Bronchial epithelial cell (primary cell): ENCODE measurements at places on chromosomes 4 and X.
A peak's percentile ranks its signal among the peaks of the same experiment; 100 is the strongest.

GRCh38 chr4:141170671-141171070, 37.4 kb upstream of the RNF150 start:
- no peak for DNase-seq

GRCh38 chr4:46016306-46016705, 107.5 kb downstream of the GABRG1 start:
- DNase-seq, result no peak

GRCh38 chr4:2407991-2408342, 10.5 kb downstream of the ZFYVE28 start:
- no peak for DNase-seq

- no peak for DNase-seq
Observed at GRCh38 chr4:66059136-66059535, 388.8 kb upstream of the EPHA5 start.

- no peak for DNase-seq
Observed at GRCh38 chrX:112087545-112087944, 5.0 kb upstream of the TRPC5 start.

DNA sequence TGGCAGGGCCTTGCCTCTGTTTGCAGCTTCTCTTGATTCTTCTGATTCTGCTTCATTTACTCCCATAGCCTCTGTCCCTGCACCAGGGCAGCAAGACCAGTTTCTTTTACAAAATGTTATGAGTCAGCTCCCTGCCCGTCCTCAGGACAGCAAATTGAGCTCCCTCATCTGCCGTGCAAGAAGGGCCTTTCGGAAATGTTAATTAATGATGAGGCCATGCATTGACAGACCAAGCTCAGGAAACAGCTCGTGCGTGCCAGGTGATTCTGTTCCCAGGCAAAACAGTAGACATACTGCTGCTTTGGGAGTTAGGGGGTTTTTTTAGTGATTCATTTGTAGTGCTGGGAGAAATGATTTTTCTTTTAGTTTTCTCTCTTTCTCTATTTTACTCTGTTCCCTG, 231.7 kb downstream of the FBXW7 start:
- DNase-seq, result peak; percentile 44

GRCh38 chrX:15804563-15804962, 14.3 kb downstream of the ZRSR2 start:
- DNase-seq, result no peak

DNA sequence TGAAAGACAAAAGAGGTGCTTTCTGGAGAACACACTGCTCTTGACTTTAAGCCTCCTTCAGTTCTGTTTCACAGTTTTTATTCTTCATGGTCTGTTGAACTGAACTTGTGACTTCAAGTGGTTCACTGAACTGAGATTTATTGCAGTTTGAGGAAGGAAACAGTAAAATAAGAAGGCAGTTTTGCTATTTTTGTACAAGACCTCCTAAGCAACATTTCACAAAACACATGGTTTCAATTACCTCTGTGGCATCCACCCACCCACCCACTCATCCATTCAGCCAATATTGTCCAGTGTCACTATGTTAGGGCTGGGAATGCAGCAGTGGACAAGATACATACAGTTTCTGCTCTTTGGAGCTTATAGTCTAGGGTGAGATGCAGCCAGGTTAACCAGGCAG, 131.3 kb downstream of the IL1RAPL2 start:
- DNase-seq, result no peak

- peak; percentile 34 for DNase-seq
Observed at GRCh38 chr4:74157154-74157553, 764 bp upstream of the MTHFD2L start.

- DNase-seq, result no peak
Observed at GRCh38 chr4:1720163-1720983, 750 bp downstream of the TMEM129 start.

- peak; percentile 84 for DNase-seq
Observed at GRCh38 chrX:39907964-39908661, 189.6 kb downstream of the BCOR start.

DNA sequence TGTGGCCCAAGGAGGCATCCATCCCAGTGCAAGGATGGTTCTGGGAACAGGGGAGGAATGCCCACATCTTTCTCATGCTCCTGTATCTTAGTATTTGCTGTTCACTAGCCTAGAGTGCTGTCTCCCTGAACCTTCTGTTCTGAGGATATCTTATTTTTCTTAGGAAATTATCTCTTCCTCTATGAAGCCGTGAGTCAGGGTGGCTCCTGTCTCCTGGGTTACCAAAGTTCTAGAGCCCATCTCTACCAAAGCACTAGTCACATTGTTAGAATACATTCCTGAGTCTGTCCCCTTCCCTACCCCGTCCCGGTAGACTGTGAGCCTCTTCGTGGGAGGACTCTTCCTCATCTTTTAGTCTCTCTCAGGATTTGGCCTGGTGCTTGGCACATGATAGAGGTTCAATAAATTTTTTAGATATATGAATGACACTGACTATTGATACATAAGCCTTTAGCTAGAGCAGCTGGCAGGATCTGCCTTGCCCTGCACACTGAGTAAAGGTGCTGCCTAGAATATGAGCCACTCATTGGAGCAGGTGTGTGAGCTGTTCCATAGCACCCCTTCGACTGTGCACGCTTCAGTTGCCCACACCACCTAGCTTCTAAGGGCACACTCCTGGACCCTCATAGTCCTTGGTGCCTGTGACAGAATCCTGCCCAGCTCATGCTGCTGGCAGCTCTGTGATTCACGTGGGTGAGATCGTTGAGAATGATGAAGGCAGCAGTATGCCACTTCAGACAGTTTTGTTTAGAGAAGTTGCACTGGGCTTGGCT, 13.3 kb downstream of the CXCR3 start:
- DNase-seq, result no peak

DNA sequence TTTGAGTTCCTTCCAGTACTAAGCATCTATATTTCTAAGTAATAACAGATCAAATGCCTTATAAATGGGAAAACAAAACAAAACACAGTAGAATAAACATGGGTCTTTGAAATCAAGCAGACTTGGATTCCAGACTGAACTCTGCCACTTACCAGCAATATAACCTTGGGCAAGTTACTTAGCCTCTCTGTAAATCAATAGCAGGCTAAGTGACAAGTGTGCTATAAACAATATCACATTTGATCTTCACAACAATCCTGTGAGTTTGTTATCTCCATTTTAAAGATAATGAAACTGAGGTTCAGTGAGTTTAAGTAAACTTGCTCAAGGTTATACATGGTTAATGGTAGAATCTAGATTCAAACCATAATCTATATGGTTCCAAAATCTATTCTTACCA, 165.8 kb downstream of the GPC3 start:
- no peak for DNase-seq

DNA sequence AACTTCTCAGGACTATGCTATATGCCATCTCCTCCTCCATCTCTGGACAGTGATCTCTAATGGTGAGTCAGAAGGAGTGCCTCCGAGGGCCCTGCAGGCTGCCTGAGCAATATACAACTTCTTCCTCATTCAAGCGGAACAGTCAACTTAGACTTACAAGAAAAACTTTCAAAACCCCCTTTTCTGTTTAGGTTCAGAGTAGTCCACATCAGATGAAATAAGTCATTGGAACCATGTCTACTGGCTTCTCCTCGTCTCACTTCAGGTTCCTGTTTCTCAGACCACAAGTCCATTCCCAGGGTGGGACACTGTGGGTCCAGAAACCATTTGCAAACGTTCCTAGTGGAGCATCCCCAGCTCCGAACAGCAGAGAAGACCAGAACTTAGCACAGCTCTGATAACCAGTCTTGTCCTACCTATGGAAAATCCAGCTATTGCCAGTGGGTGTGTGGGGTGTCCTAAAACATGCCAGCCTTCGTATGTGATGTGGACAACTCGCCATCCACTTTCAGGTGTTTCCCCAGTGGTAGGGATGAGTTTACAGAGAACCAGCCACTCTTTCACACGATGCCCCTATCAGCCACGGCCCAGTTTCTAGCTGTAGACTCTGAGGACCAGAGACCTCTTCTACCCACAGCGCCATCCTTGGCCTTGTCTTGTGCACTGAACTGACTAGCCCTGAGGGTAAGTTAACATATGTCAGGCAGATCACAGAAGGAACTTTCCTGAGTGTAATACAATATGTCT, 32.7 kb upstream of the NKRF start:
- DNase-seq, result peak; percentile 4

- DNase-seq, result no peak
Observed at GRCh38 chr4:48032721-48033120, 16.1 kb downstream of the NIPAL1 start.

- DNase-seq, result no peak
Observed at GRCh38 chrX:118216087-118216486, 99.5 kb upstream of the KLHL13 start.

DNA sequence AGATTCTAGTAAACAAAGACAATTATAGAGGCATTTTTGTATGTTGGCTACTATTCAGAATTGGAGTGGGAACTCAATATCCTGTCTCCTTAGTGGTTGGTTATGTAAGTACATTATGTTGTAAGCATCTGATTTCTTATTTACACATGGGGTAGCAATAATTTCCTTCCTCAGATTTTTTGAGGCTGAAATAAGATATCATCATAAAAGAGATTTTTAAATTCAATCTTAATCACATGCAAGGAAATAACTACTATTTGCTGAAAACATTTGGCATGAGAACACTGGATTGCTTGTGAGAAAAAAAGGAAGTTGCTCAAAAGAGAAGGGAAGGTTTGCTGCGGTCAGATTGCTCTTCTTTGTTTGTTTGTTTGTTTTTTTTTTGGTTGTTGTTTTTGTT, 437.7 kb upstream of the HS3ST1 start:
- no peak for DNase-seq

GRCh38 chr4:112889199-112889598, 160.3 kb upstream of the ANK2 start:
- no peak for DNase-seq

DNA sequence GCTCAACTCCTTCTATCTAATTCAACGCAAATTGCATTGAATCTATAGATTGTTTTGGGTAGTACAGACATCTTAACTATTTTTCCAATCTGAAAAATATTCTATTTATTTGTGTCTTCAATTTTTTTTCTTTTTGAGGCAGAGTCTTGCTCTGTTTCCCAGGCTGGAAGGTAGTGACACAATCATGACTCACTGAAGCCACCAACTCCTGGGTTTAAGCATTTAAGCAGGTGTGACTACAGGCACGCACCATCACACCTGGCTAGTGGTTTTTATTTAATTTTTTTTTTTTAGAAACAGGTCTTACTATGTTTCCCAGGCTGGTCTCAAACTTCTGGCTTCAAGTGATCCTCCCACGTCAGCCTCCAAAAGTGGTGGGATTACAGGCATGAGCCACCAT, 98.3 kb downstream of the GK start:
- DNase-seq, result peak; percentile 68

GRCh38 chrX:40009462-40009851, 88.3 kb downstream of the BCOR start:
- DNase-seq, result no peak

DNA sequence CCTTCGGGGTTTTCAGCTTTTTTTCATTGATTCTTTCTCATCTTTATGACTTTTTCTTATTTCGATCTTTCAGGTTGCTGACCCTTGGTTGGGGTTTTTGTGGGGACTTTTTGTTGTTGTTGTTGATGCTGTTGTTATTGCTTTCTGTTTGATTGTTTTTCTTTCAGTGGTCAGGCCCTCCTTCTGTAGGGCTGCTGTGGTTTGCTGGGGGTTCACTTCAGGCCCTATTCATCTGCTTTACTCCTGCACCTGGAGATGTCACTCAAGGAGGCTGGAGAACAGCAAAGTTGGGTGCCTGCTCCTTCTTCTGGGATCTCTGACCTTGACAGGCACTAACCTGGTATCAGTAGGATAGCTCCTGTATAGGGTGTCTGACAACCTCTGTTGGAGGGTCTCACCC, 39.9 kb upstream of the PCDH18 start:
- no peak for DNase-seq

DNA sequence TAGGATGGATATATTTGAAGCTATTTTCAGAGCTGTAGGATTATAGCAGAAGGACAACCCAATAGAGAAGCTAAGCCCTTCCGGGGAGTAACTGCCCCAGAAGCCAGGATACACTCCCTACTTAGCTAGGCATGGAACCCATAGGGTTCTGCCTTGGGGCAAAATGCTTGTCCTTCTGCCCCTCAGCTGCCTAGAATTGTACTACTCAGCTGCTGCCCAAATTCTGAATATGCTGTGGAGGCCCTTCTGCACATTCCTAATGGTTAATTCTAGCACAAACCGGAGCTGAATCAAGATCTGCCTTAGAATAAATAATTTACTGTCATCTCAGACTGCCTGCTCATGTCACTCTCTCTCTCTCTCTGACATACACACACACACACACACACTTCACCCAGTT, 297.7 kb upstream of the VCX3A start:
- DNase-seq, result no peak

- no peak for DNase-seq
Observed at GRCh38 chr4:10185518-10186227, 69.1 kb upstream of the WDR1 start.

GRCh38 chrX:133403984-133404383, 11.3 kb downstream of the GPC4 start:
- DNase-seq, result no peak

DNA sequence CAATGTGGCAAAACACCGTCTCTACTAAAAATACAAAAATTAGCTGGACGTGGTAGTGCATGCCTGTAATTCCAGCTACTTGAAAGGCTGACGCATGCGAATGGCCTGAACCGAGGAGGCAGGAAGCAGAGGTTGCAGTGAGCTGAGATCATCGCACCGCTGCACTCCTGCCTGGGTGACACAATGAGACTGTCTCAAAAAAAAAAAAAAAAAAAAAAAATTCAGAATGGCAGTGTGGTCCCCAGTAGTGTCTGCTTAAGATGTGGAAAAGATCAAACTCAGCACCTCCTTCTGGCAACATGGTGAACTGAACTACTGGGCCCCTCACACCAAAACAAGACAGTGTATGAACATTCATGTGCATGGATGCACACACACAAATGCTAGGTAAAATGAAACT, 32.2 kb downstream of the SMS start:
- peak; percentile 57 for DNase-seq

DNA sequence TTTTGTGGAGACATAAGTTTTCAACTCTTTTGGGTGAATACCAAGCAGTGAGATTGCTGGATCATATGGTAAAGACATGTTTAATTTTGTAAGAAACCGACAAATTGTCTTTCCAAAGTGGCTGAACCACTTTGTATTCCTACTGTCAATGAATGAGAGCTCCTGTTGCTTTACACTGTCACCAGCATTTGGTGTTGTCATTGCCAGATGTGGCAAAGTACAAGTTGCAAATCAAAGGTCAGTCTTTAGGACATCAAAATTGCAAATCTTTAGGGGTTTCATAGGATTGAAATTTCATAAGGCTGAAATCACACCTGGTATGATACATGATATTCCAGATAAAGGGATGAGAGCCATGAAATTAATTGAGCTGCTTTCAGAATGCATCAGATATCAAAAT, 67.7 kb upstream of the ELOVL6 start:
- no peak for DNase-seq

DNA sequence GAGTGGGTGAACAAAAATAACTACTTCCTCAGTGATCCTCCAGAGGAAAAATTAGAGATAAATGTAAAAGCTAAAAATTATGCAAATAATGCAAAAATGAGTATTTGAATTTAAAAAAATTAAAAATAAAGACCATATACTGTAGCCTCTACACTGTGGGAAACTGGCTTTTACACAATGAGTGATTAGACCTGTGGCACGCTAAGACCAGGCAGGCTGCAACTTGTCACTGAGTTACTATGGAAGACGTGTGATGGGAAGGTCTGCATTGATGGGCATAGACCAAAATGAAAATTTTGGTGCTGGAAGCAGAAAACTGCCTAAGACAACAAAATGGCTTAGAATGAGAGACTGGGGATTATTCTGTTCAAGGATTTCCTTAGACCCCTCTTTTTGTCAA, 30.2 kb downstream of the BTC start:
- DNase-seq, result peak; percentile 80

GRCh38 chrX:1860936-1861594, 246.2 kb downstream of the ASMT start:
- DNase-seq, result no peak
